ENCODE measurements at places on chromosomes 6 and 20.

GRCh38 chr6:2804516-2804915 is 37.1 kb downstream of the SERPINB1 start:
- no peak for ATAC-seq

DNA sequence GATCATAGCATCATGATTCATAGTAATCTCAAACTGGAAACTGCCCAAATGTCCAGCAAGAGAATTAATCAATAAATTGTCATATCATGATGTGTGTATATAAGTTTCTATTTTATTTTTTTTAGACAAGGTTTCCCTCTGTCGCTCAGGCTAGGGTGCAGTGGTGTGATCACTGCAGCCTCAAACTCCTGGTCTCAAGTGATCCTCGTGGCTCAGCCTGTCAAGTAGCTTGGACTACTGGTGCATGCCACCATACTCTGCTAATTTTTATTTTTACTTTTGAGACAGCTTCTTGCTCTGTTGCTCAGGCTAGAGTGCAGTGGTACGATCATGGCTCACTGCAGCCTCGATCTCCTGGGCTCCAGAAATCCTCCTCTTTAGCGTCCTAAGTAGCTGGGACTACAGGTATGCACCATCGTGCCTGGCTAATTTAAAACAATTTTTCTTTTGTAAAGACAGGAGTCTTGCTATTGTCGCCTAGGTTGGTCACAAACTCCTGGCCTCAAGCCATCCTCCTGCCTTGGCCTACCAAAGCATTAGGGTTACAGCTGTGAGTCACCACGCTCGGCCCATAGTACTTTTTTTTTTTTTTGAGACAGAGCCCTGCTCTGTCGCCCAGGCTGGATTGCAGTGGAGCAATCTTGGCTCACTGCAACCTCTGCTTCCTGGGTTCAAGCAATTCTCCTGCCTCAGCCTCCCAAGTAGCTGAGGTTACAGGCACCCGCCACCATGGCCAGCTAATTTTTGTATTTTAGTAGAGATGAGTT is 8.7 kb upstream of the ATRN start:
- ATAC-seq = no peak

DNA sequence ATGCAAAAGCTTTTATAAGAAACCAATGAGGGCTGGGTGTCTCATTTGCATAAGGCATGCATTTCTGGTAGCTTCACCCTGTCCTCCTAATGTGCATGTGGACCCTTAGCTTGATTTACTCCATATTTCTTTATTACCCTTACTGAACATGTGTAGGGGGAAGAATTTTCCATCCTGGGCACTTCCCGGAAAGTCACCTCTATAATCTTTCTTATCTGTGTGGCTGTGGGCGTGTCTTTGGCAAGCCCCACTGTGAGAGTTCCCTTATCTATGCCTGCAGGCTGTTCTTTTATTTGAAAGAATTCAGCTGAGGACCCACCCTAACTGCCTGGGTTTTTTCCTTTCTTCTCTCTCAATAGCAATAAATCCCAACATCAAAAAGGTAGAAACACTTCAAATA is 627.8 kb downstream of the DOK5 start:
- ATAC-seq = no peak

DNA sequence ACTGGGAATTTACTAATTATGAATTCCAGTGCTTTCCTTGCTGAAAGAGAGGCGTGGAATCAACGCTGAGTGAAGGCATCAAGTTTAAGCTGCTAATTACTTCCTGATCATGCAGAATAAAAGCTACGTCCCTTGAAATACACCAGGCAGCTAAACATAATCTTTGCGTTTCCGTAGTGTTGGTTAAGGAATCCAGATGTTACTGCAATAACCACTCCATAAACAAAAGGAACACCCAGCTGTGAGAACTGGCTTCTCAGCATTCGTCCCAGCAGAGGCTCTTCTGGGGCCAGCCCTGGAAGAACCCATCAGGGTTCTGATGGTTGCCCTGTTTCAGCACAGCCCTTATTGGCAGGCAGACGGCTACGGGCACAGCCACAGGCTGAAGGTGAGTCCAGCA is 111.4 kb downstream of the CDH26 start:
- no peak for ATAC-seq

DNA sequence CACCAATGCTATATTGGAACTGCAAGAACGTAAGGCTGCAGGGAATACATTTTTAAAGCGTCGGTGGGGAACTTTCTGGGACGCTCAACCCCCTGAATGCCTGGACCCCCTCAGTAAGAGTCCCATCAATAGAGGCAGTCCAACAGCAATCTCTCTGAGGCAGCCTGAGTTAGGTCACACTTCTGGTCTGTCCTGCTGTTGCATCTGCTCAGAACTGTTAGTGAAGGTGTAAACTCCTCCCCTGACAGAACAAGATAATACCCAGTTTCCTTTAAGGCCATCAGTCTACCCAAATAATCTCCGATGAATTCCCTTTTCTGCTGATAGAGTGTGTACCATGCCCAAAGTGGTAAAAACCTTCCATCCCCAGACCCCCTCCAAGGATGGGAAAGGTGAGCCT is 1.1 kb upstream of the RNGTT start:
- no peak for ATAC-seq
